ENCODE measurements at places on chromosomes 12 and 14. TPM values are rescaled to one million over a fixed set of nuclear protein-coding genes. Genes with fewer than 3 reads are reported as not detected.

DNA sequence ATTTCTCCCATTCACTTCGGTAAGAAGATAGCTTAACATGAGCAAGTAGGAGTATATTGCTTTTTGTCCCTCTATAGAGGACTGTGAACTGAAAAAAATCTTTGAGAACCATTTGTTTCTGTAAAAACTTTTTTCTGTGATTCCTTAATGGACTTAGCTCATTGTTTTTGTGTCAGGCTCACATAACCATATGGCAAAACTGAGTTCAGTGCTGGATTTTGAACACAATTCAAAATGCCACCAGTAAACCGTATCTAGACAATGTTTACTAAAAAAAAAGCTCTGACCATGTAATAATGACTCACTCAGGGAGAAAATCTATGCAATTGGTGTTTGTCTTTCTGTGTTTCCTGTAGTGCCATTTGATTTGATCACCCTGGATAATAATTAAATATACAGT is 5.2 kb downstream of the TRHDE start:
- no peak for DNase-seq

GRCh38 chr12:12887471-12887870 is 3.9 kb upstream of the GPRC5A start:
- DNase-seq: no peak

- no peak for DNase-seq
Observed at GRCh38 chr12:55713721-55714120, 2.1 kb upstream of the BLOC1S1 start.

Gene CLEC6A
- total RNA-seq: not detected

Gene SOX5
- total RNA-seq: 1.6 TPM

Gene GPR68
- total RNA-seq: 0.37 TPM

Measured in colonic mucosa (tissue), 4 donors.